ENCODE measurements at places on chromosomes 3 and 15. TPM values are rescaled to one million over a fixed set of nuclear protein-coding genes. Genes with fewer than 3 reads are reported as not detected.

- DNase-seq = no peak
- no peaks in the 10 kb centered on the region for H3K4me1 ChIP-seq
- H3K36me3 ChIP-seq = peaks cover 26% of the 10 kb centered on the region
Measured at GRCh38 chr3:56673781-56674457, 9.1 kb downstream of the TASOR start.

- H3K4me3 ChIP-seq = no peak overlapping the region
- H3K36me3 ChIP-seq = no peaks in the 10 kb centered on the region
- no peaks in the 10 kb centered on the region for H3K4me1 ChIP-seq
- no peak for DNase-seq
Measured at GRCh38 chr3:16589867-16590624, 15.2 kb downstream of the DAZL start.

- no peaks in the 10 kb centered on the region for H3K27me3 ChIP-seq
- no peaks in the 10 kb centered on the region for H3K36me3 ChIP-seq
- H3K27ac ChIP-seq = no peak overlapping the region
- no peak for DNase-seq
Measured at GRCh38 chr3:107664614-107665013, 141.9 kb downstream of the BBX start.

DNA sequence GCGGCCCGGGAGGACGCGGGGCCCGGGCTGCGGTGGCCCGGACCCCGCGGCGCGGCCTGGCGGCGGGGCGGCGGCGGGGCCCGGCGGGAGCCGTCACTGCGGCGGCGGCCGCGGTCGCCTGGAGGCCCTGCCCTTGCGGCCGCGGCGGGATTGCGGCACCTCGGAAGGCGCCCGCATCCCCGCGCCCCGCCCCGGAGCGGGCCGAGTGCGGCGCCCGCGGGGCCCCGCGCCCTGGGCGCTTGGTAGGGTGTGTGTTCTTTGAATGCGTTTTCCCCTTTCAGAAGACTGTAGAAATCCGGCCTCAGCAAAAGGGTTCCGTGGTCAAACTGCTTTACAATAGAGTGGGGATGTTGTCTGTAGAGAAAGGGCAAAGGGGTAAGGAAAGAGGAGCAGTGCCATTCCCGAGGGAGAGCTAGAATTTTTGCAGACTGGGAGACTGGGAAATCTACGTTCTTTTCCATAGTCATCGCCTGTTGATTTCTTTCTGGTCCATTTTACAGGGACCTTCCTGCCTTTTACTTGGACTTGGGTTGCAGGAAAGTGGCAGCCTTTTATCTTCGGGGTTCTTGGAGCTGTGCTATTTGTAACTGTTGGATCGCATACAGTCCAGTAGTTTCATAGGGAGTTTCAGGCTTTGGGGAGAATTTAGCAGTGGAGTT lies 630 bp downstream of the SNRK start:
- peak overlapping the region; percentile 99 for H3K27ac ChIP-seq
- no peaks in the 10 kb centered on the region for H3K27me3 ChIP-seq
- no peaks in the 10 kb centered on the region for H3K36me3 ChIP-seq

- no peak for DNase-seq
- H3K4me1 ChIP-seq = no peaks in the 10 kb centered on the region
- no peak overlapping the region for H3K27ac ChIP-seq
- H3K27me3 ChIP-seq = no peaks in the 10 kb centered on the region
Measured at GRCh38 chr3:123297627-123297899, 95.8 kb downstream of the SEC22A start.

DNA sequence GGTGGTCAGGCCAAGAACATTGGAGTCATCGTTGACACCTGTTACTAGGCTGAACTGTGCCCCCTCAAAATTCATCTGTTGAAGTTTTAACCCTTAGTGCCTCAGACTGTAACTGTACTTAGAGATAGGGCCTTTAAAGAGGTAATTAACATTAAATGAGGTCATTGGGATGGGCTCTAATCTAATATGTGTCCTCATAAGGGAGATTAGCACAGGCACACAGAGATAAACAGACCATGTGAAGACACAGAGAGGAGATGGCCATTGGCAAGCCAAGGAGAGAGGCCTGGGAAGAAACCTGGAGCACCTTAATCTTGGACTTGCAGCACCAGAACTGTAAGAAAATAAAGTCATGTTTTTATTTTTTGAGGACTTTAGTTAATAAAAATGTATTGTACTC lies 59.6 kb downstream of the PLCL2 start:
- no peak for DNase-seq
- no peak overlapping the region for H3K4me3 ChIP-seq
- no peaks in the 10 kb centered on the region for H3K4me1 ChIP-seq

- no peak overlapping the region for H3K27ac ChIP-seq
- H3K4me3 ChIP-seq = no peak overlapping the region
- H3K27me3 ChIP-seq = no peaks in the 10 kb centered on the region
Measured at GRCh38 chr15:41695750-41696436, 35.7 kb downstream of the MGA start.

DNA sequence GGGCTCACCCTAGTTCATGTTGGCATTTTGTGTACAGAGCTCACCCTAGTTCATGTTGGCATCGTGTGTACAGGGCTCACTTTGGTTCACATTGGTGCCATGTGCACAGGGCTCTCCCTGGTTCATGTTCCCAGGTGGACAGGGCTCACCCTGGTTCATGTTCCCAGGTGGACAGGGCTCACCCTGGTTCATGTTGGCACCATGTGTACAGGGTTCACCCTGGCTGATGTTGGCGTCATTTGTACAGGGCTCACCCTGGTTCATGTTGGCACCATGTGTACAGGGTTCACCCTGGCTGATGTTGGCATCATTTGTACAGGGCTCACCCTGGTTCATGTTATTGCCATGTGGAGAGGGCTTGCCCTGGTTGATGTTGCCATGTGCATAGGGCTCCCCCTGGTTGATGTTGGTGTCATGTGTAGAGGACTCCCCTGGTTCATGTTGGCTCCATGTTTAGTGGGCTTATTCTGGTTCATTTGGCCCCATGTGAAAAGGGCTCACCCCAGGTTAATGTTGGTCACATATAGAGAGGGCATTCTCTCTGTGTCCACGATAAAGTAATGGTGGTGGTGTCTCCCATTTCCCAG lies 31.7 kb upstream of the NR2C2 start:
- no peak overlapping the region for H3K4me3 ChIP-seq
- H3K4me1 ChIP-seq = no peaks in the 10 kb centered on the region
- no peak for DNase-seq
- H3K36me3 ChIP-seq = no peaks in the 10 kb centered on the region

GRCh38 chr3:124091716-124092115 lies 99.8 kb upstream of the ROPN1 start:
- no peaks in the 10 kb centered on the region for H3K36me3 ChIP-seq
- no peak overlapping the region for H3K4me3 ChIP-seq
- no peak overlapping the region for H3K27ac ChIP-seq
- DNase-seq = no peak
- no peaks in the 10 kb centered on the region for H3K4me1 ChIP-seq

DNA sequence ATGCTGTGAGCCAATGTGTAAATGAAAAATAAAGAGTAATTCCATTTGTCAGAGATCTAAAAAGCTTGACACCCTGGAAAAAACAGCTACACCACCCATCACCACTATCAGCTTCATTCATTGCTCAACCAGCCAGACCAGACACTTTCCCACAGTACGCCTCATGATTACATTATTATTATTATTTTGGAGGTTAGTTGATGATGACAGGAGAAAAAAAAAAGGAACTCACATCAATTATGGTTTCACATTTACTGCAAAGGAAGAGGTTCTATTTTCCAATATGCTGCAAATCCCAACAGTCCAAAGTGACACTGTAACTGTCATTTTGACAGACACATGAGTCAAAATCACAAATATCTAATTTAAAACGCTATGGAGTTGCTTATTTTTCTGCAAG lies 134.7 kb upstream of the TSC22D2 start:
- DNase-seq = no peak
- H3K27ac ChIP-seq = no peak overlapping the region
- peaks cover 30% of the 10 kb centered on the region for H3K4me1 ChIP-seq
- H3K4me3 ChIP-seq = no peak overlapping the region
- no peaks in the 10 kb centered on the region for H3K27me3 ChIP-seq

- peak overlapping the region; percentile 42 for H3K27ac ChIP-seq
- H3K4me1 ChIP-seq = no peaks in the 10 kb centered on the region
- no peaks in the 10 kb centered on the region for H3K27me3 ChIP-seq
- DNase-seq = no peak
- H3K4me3 ChIP-seq = no peak overlapping the region
Measured at GRCh38 chr15:100714749-100715342, 112.5 kb downstream of the ASB7 start.

- no peak overlapping the region for H3K4me3 ChIP-seq
- H3K27me3 ChIP-seq = no peaks in the 10 kb centered on the region
- H3K4me1 ChIP-seq = no peaks in the 10 kb centered on the region
- no peaks in the 10 kb centered on the region for H3K36me3 ChIP-seq
Measured at GRCh38 chr3:190239325-190239724, 82.9 kb downstream of the CLDN1 start.

DNA sequence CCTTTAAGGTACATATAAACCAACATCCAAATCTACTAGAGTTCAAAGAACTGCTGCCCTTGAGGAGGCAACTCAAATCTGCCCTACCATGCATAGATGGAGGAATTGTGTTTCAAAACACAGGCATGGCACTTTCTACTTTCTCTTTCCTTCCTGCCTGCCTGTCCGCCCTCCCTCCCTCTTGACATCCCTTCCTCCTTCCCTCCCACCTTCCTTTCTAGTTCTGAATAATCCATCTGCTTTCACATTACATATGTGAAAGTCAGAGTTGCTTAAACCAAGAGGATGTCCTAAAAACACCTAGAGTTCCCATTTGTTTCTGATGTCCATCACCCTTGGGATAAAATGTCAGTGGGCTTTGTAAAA lies 537.6 kb downstream of the FOXP1 start:
- no peak overlapping the region for H3K27ac ChIP-seq
- no peaks in the 10 kb centered on the region for H3K27me3 ChIP-seq
- no peaks in the 10 kb centered on the region for H3K36me3 ChIP-seq
- no peak overlapping the region for H3K4me3 ChIP-seq
- no peak for DNase-seq
- H3K4me1 ChIP-seq = peaks cover 6% of the 10 kb centered on the region

RTP4 gene
- 3.5 TPM for total RNA-seq

MOBP gene
- total RNA-seq = not detected

C2CD4A gene
- total RNA-seq = not detected

Measured in Peyer's patch (tissue), 4 donors.